ENCODE measurements at places on chromosomes 7 and 10.

DNA sequence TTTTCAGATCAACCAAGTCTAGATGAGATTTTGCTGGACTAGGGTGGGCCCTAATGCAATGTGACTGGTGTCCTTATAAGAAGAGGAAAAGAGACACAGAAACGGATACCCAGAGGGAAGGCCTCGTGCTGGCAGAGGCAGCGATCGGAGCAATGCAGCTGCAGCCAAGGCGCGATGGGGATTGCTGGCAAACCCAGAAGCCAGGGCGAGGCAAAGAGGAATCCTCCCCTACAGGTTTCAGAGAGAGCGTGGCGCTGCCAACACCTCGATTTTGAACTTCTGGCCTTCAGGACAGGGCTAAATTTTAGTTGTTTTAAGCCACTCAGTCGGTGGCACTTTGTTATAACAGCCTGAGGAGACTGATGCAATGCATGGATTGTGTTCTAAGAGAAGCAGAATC is 157.1 kb upstream of the RHEB start:
- DNase-seq = no peak

DNA sequence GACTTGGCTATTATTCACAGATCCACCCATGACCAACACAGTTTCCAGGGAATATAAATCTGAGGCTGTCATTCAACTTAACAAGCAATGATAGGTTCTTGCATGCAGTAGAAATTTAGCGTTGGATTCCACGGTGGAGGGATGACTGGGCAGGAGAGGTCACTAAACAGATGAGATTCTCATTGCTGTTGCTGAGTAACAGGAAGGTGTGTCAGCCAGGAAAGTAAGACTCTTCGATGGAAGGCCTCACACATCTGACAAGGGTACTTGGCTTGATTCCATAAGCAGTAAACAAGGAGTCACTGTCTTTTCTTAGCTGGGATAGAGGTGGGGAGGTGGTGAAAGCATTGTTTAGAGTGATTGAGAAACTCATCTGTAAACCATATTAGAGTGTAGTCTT is 1152.0 kb downstream of the SORCS3 start:
- DNase-seq = no peak

GRCh38 chr10:35092851-35093250 is 2.7 kb upstream of the CUL2 start:
- DNase-seq = no peak

DNA sequence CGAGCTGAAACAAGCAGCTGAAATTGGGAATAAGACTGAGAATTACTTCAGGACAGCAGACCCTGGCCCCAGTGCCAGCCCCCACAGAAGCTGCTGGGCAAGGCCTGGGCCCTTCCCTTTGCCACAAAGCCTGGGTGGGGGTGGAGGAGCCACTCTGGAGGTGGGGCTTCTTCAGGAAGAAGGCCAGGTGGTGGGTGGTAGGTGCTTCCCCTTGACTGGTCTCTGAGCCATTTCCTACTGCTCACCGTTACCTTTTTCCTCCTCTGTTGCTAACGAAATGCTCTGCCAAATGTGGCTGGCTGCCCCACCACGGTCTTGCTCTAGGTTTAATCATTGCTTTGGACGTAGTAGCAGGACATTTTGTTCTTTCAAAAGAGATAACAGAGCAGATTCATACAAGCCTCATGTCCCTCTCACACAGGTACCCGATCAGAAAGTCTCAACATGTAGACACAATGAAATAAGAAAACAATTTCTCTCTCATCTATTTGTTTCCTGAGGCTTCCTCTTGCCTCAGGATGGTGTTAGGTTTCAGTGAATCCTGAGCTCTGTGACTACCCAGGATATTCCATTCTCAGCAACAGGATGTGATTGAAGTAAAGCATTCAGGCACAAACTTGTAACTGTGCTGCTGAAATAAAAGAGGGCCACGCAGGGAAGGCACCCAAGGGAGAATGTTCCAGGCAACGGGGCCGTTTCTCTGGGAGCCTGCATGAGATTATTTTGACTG is 66.5 kb downstream of the WDR11 start:
- DNase-seq = no peak

DNA sequence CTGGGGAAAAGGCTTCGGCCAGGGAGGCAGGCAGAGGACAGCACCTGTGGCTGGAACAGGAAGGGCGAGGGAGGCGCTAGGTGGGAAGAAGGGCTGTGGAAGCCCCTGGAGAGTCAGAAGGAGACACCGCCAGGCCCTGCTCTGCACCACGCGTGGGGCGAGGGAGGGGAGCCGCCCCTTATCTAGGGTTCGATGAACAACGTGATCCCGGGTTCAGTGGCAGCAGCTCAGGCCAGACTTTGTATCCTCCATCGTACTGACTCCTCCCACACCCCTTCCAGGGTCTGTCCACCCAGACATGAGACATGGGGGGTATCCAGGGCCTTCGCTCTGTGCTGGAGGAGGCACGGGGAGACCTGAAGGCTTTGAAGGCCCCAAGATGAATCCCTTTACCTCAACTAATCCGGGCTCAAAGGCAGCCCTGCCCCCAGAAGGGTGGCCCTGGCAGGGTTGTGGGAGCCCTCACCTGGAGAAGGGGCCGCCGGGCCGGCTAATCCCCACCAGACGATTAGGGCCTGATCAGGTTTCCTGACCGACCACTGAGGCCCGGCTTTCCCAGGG is 110.8 kb downstream of the PDGFA start:
- DNase-seq = no peak

GRCh38 chr7:32569388-32570289 is 74.3 kb downstream of the AVL9 start:
- no peak for DNase-seq

- DNase-seq = no peak
Observed at GRCh38 chr10:44028384-44029137, 356.3 kb downstream of the CXCL12 start.

GRCh38 chr7:159049266-159050025 is 95.2 kb downstream of the VIPR2 start:
- DNase-seq = no peak

DNA sequence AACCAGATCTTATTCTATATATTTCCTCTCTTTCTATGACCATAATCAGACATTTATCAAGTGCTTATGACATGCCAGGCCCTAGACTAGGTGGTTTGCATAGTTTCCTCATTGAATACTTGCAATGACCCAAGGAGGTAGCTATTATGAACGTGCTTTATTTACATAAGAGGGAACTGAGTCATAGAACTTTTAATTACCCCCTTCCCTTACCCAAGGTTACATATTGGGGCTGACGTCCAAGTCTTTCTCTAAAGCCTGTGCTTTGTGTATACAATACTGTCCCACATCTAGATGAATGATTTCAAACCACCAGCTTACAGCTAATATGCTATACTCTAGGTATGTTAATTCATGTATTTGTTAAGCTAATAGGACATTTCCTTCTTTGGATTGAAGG is 91.9 kb upstream of the NPY start:
- DNase-seq = no peak

DNA sequence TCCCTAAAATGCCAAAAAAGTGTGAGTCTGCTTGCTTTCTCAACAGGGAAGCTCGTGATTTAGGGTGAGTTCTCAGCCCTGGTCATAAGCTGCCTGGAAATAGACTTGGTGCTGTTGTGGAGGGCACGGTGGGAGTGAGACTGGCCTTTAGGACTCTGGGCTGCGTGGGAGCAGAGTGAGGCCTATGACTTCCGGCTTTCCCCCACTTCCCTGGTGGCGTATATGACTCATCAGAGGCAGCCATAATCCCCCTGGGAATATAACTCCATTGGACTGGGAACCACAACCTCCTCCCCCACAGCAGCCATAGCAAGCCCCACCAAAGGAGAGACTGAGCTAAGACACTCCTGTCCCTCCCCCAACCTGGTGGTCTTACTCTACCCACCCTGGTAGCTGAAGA is 95.0 kb downstream of the PON1 start:
- no peak for DNase-seq

- no peak for DNase-seq
Observed at GRCh38 chr10:77071001-77071511, 566.6 kb downstream of the KCNMA1 start.

- DNase-seq = no peak
Observed at GRCh38 chr7:151206914-151207313, 3.4 kb downstream of the H2BK1 start.

GRCh38 chr7:157612009-157612663 is 275.3 kb downstream of the DNAJB6 start:
- DNase-seq = no peak

GRCh38 chr10:63084690-63085382 is 48.3 kb upstream of the NRBF2 start:
- no peak for DNase-seq

DNA sequence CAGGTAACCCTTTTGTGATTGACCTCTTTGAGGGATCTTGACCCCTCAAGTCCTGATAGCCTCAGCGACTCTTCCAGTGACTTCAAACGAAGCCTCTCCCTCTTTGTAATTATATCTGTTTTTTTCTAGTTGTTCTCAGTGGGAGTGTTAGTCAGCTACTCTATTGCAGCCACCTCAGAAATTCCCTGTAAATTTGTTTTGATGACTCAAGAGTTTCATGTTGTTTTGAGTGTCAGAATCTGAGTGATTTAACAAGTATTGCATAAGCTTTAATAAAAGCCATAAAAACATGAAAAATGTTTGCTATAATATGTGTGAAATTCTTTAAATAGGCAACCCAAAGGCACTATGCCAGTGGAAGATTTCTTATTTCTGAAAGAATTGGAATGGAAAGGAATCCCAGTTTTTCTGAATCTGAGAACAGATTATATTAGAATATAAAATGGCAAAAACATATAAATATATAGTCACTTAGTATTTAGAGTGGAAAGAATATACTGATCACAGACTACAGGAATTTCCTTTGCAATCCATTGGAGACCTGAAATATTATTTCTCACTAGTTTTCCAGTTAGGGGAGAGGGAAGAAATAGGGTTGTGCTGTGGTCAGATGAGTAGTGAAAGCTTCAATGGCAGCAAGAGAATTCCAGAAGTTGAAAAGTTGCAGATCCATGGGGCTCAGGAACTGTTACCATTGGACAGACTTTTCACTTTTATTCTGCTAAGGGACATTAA is 94.4 kb upstream of the SEMA3C start:
- no peak for DNase-seq

DNA sequence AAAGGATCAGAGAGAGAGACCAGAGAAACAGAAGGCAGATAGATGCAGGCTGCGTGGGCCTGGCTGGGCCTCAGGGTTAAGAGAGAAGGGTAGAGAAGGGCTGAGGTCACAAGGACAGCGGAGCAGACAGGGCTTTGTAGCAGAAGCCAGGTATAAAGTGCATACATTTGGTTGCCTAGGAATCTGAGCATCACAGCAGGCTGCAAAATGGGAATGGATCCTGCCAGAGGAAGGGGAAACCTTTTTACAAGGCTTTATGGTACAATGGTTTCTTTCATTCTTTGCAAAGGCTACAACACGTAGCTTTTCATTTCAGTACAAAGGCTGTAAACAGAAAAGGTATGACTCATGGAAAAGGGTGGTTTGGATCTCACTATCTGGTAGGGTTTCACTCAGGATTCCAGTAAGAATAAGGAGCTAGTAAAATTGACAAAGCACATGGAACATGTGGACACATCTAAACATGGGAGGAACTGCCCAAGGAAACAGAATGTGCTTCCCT is 275.1 kb downstream of the DOCK4 start:
- DNase-seq = no peak

DNA sequence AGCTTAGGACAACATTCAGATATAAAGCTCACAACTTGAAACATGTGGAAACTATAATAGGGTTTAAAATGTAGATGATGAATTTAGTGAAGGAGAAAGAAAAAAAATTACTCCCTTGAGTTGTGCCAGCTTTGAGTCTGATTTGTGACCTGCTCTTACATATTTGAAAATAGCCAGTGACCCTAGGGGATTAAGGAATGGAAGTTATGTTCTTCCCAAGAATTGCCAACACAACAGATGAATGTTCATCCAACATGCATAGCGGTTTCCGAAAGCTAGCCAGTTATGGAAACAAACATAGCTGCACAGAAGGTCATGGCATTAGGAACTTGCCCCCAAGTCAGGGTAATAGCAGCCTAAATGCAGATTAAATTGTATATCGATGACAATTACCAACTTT is 10.8 kb downstream of the TMEM196 start:
- no peak for DNase-seq

DNA sequence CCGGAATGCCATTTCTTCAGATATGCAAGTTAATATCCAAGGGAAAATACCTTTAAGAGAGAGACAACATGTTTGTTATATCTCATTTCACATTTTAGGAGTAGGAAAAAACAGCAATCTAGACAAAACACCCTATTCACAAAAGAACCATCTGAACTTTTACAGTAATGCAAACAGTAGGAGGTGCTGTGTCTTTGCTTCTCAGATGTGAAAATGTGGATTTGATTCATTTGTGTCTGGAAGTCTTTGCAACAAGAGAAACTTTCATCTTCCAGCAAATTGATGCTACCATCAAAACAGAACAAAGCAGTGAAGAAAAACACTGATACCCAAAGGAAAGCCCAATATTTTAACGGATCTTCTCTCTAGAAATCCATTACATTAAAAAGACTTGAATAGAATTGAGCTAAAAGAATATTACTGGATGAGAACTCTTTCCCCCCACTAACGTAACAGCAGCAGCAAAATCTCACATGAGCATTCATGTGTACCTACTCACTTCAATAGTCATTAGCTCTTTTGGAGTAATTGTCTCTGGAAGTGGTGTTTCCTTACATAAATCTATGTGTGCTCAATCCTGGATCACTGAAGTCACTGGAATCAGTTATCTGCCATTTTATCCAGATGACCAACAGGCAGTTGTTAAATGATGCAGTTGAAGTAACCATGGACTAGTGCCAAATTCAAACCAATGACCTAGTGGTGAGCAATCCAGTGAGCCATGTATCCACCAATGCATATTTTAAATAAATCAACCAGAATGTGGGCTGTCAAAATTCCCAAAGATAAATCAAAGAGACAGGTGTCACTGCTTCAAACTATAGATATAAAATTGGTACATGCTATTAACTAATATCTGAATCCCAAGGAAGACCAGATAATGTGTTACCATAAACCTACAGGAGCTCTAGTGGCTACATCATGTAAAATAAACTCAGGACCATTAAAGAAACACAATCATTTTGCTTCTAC is 1.8 kb downstream of the SEMA3C start:
- DNase-seq = no peak

DNA sequence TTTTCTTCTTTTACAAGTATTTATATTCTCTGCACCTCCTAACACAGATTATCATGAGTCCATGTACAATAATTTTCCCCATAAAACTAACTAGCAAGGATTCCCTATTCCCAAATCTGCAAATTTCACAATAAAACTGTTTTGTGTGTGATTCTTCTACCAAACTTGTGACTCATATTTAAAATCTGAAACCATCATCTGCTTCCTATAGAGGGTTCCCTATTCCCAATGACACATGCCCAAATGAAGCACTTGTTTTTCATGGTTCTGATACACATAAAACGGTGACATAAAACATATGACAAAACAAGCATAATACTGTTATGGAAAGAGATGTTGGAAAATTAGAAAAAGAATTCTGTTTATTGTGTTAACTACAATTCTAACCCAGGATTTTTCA is 657.6 kb downstream of the PARD3 start:
- DNase-seq = no peak

- DNase-seq = no peak
Observed at GRCh38 chr10:27621461-27621860, 117.4 kb downstream of the RAB18 start.

All from uterus (tissue), 4 donors.